DND-41 (cell line): ENCODE measurements at places on chromosomes 11 and 22.

- no peak for DNase-seq
Measured at GRCh38 chr11:114432893-114433292, 6.4 kb upstream of the REXO2 start.

GRCh38 chr11:56234155-56234554 lies at the start of gene OR5T2:
TSS of gene OR5T2 (minus strand) at chr11:56234255. CDS start at chr11:56233062, 1,193 bp downstream.
- no peak for DNase-seq

- DNase-seq, result no peak
Measured at GRCh38 chr11:134350381-134350780, 18.6 kb downstream of the GLB1L2 start.

DNA sequence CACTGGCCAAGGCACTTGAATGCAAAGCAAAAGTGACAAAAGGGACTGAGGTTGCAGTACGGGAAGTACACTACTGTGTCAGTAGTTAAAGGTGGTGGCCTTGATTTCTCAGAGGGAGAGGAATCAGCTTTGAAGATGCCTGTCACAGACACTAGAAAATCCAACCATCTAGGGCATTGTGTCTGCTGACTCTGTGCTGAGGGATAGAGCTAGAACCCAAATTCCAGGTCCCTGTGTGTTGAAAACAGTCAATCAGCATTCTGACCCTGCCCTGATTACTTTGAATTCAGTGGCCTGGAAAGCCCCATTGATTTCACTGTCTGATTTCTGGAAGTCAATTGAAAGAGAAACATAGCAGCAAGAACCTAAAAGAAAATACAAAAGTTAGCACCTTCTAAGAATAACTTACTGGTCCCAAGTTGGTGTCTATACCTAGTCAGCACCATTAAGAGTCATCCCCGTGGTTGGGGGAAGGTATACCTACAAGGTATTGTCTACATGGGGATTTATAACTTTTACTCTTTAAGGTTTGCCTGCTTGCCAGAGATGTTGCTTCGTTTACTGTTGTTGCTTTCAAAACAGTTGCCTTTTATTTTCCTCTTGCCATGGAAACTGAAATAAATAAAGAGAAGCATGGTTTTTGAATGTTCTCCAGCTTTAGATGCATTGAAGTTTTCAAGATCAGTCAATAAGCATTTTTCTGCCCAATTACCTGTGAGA lies 97.3 kb downstream of the PDHX start:
- DNase-seq, result no peak

- DNase-seq, result no peak
Measured at GRCh38 chr11:35419184-35419829, at the start of gene SLC1A2. TSS of gene SLC1A2 (minus strand) at chr11:35419558. CDS start at chr11:35418966, 592 bp downstream.

DNA sequence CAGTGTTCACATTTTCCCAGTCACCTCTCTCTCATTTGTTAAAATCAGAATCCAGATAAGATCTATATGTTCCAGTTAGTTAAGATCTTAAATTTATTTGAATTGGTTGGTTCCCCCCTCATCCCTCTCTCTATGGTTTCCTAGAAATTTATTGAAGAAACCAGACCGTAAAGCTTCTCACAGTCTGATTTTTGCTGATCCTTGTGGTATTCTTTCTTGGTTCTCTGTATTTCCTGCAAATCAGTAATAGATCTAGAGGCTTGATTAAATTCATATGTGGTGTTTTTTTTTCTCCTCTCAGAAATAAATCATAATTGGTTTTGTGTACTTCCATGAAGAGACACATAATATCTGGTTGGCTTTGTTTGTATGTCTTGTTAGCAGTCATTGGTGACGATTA lies 147.5 kb downstream of the TMEM135 start:
- no peak for DNase-seq

DNA sequence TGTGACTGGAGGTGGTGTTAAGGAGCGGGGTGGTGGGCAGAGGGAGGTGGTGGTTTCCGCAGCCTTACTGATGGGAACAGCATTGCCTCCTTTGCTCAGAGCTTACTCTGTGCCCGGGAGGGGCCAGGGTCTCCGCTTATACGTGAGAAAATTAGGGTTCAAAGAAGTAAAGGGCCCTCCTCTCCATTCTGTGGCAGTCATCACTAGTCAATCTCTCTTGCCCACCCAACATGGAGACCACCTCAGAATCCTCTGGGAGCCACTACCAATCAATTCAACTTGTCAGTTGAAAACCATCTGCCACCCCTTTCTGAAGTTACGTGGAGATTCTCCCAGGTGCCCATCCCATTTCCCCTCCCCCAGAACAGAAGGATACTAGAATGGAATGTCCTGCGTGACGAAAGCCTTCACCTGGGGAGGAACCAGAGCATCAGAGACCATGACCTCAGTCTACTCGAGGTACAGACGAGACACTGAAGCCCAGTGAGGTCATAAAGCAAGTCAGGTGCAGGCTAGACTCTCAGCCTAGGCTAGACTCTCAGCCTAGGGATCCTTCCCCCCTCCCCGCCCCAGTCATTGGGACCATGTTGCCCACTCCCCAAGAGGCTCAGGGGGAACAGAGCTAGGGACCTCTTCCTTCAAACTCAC lies 2.0 kb downstream of the SELENOM start:
- no peak for DNase-seq

GRCh38 chr11:31422703-31423102 lies 53.0 kb downstream of the DNAJC24 start:
- DNase-seq, result no peak

- DNase-seq, result no peak
Measured at GRCh38 chr11:80636999-80637398, 1196.2 kb upstream of the TENM4 start.

DNA sequence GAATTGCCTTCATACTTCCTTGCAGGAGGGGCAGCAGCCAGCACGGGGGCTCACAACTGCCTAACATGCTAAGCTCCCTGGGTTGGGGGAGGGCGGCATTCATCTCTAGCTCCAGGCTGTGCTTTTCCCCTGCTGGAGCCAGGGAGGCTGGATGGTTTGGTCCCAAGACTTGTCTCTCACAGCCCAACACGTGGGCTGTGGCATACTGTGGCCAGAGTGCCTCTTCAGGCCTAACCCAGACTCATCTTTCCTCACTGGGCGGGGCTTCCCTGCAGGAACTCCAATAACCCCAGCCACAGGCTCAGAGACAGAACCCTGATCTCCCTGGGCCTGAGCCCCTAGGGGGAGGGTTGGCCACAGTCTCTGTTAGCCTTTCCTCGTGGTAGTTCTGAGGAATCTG lies 121.9 kb upstream of the PLET1 start:
- DNase-seq, result no peak

DNA sequence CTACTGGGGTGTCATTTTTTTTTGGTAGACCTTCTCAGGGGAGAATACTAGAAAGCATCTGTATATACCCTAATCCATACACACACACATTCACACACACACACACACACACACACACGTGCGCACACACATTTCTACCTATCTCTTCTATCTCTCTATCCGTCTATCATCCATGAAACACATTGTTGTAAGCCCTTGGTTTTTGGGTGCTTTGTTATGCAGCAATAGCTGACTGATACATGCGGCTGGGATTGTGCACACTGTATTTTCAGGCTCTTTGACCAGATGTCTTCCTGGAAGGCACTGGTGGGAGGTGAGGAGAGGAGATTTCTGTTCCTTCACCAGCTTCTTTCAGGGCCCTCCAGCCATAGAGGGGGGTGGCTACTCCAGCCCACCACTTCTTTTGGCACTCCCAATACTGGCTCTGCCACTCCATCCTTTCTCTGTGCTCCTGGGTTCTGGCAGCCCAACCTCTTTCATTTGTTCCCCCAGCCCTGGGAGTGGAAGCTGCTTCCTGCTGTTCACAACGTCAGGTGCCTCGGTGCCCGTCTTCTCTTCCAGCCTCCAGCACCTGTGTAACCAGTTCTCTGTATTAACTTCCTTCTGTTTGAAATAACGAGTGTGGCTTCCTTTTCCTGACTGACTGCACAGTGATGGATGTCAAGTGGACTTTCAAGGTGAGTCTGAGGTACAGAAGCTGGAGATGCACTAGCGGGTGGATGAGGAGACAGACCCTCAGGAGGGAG lies 12.4 kb upstream of the MUC2 start:
- no peak for DNase-seq

GRCh38 chr11:12101318-12101717 lies 9.1 kb upstream of the MICAL2 start:
- no peak for DNase-seq

GRCh38 chr11:128871168-128871610 lies 4.1 kb upstream of the KCNJ1 start:
- no peak for DNase-seq
